ENCODE measurements at places on chromosomes 1 and 21. TPM values are rescaled to one million over a fixed set of nuclear protein-coding genes. Genes with fewer than 3 reads are reported as not detected.

SLAMF6 gene
- not detected for total RNA-seq

MYBPH gene
- not detected for total RNA-seq

B3GALT5 gene
- 5.7 TPM for total RNA-seq

LGALS8 gene
- total RNA-seq: 27.7 TPM

COL9A2 gene
- total RNA-seq: 23.8 TPM

CD52 gene
- 5.1 TPM for total RNA-seq

MAP7D1 gene
- total RNA-seq: 146 TPM

UAP1 gene
- 48.4 TPM for total RNA-seq

CELA2A gene
- not detected for total RNA-seq

CD5L gene
- total RNA-seq: not detected

INAVA gene
- 44.5 TPM for total RNA-seq

PTAFR gene
- 0.55 TPM for total RNA-seq

GIPC2 gene
- total RNA-seq: 0.07 TPM

S100A7 gene
- not detected for total RNA-seq

GPR89B gene
- 16.8 TPM for total RNA-seq

HJV gene
- total RNA-seq: 0.24 TPM

PTPRC gene
- total RNA-seq: not detected

TCEA3 gene
- total RNA-seq: 0.37 TPM

OVAAL gene
- total RNA-seq: not detected

ZNF695 gene
- 15.3 TPM for total RNA-seq

UBE2U gene
- not detected for total RNA-seq

C1orf141 gene
- not detected for total RNA-seq

GPR25 gene
- total RNA-seq: not detected

SPRR4 gene
- not detected for total RNA-seq

Measured in H7 (cell line).